Mammary microvascular endothelial cell (primary cell): ENCODE measurements at places on chromosomes 3 and 15. TPM values are rescaled to one million over a fixed set of nuclear protein-coding genes. Genes with fewer than 3 reads are reported as not detected.

Gene CRABP1
- 0.20 TPM in 1 of 2 replicates, not detected in the other for total RNA-seq

Gene PLA2G4F
- not detected in 2 replicates for total RNA-seq

Gene EFCC1
- total RNA-seq, result 0.30 and 0.73 TPM in 2 replicates

Gene SEMA3G
- total RNA-seq, result 3.5 and 3.6 TPM in 2 replicates

Gene GAP43
- total RNA-seq, result not detected in 2 replicates

Gene ALDH1A3
- 39.8 and 46.6 TPM in 2 replicates for total RNA-seq

Gene SLC22A14
- total RNA-seq, result not detected in 2 replicates

Gene ZBED2
- total RNA-seq, result not detected in 2 replicates

Gene TGM4
- 0.07 and 0.20 TPM in 2 replicates for total RNA-seq

Gene GPR156
- 0.07 and 0.20 TPM in 2 replicates for total RNA-seq

Gene PLA2G4E
- total RNA-seq, result not detected in 2 replicates

Gene DUOXA1
- total RNA-seq, result not detected in 2 replicates

Gene COL7A1
- 0.13 and 0.15 TPM in 2 replicates for total RNA-seq

Gene FGF12
- total RNA-seq, result 6.9 and 7.3 TPM in 2 replicates

Gene ARHGEF26
- 0.40 and 0.59 TPM in 2 replicates for total RNA-seq
